ENCODE measurements at places on chromosomes 5 and 9.

- no peak for DNase-seq
Measured at GRCh38 chr5:34870382-34870781, 31.4 kb downstream of the TTC23L start.

DNA sequence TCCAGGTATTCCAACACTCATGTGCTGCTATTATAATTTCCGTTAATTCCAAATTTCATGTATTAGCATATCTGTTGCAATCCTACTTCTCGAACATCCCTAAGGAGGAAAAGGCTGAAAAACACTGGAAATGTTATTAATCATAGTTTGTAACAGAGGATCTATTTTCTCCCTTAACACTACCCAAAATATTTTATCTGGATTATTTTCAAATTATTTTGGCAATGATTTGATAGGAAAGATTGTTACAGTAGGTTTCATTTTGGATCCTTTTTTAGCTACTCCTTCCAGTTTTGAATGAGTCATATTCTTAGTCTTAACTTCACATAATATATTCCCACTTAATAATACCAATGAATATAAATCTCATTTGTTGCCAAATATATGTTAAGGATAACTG lies 13.9 kb upstream of the NAA35 start:
- no peak for DNase-seq

GRCh38 chr5:66232275-66232674 lies 88.2 kb downstream of the SREK1 start:
- no peak for DNase-seq

- DNase-seq: no peak
Measured at GRCh38 chr9:109168170-109168569, 1.1 kb upstream of the FRRS1L start.

DNA sequence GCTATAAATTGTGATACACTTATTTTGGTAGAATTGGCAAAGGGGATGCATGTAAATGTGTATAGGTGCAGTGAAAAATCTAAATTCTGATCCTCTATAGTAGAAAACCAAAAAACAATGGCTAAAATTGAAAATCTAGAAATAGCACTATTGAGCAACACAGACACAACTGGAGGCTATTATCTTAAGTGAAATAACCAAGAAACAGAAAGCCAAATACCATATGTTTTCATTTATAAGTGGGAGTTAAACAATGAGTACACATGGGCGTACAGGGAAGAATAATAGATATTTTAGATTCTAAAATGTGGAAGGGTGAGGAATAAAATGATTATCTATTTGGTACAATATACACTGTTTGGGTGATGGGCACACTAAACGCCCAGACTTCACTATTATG lies 183.2 kb upstream of the TUSC1 start:
- DNase-seq: no peak
